ENCODE measurements at places on chromosomes 3 and 15. TPM values are rescaled to one million over a fixed set of nuclear protein-coding genes. Genes with fewer than 3 reads are reported as not detected.
A peak's percentile ranks its signal among the peaks of the same experiment; 100 is the strongest.

Gene C3orf85
- total RNA-seq, result not detected

- no peaks in the 10 kb centered on the region for H3K36me3 ChIP-seq
- H3K27ac ChIP-seq, result no peak overlapping the region
- H3K27me3 ChIP-seq, result no peaks in the 10 kb centered on the region
Measured at GRCh38 chr3:40691452-40691861, 166.7 kb downstream of the ZNF621 start.

DNA sequence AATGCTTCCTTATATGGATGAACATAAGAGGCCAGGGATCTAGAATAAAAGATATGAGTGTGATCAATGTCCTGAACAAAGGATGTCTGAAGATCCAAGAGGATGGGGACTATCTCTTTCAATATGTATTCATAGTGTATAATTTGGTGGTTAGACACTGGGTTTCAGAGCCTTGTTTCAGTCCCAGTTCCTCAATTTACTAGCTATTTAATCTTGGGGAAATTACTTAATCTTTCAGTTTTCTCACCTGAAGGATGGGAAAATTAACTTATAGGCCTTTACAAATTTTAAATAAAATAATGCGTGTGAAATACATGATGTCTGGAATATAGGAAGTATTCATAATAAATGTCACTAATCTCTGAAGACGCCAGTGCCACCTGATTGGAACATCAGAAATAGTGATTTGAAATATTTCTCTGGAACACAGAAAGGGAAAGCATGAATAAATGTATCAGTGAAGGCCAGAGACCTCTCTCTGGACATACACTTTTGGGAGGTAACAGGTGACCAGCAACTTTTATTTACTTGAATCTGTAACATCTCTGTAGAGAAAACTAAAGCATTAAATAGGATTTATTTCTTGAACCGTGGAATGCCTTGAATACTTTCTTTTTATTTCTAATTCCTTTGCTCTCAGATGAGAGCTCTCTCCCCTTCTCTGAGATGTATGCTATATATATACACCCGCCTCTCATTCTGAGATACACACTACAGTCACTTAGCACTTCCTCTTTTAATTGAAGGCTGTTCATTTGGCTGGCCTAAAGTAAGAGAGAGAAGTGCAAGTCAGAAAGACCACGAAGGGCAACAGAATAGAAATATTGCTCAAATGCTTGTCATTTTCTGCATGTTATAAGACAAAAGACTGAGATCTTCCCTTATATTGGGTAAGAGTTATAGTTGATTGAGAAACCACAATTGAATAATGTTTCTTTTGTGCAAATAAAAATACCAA lies 407.1 kb downstream of the LSAMP start:
- no peak overlapping the region for H3K4me3 ChIP-seq
- no peak overlapping the region for H3K27ac ChIP-seq
- no peaks in the 10 kb centered on the region for H3K36me3 ChIP-seq
- H3K4me1 ChIP-seq, result peaks cover 11% of the 10 kb centered on the region
- DNase-seq, result peak; percentile 6

GRCh38 chr15:65258375-65259262 lies 28.1 kb downstream of the PARP16 start:
- H3K4me1 ChIP-seq, result no peaks in the 10 kb centered on the region
- peaks cover 15% of the 10 kb centered on the region for H3K36me3 ChIP-seq
- no peak overlapping the region for H3K27ac ChIP-seq
- no peak for DNase-seq
- no peak overlapping the region for H3K4me3 ChIP-seq

All from cardiac muscle cell (in vitro differentiated cells and primary cell).